ENCODE measurements at places on chromosomes 16 and 17.

GRCh38 chr17:73378974-73379470 lies 67.2 kb upstream of the CDC42EP4 start:
- DNase-seq, result no peak

DNA sequence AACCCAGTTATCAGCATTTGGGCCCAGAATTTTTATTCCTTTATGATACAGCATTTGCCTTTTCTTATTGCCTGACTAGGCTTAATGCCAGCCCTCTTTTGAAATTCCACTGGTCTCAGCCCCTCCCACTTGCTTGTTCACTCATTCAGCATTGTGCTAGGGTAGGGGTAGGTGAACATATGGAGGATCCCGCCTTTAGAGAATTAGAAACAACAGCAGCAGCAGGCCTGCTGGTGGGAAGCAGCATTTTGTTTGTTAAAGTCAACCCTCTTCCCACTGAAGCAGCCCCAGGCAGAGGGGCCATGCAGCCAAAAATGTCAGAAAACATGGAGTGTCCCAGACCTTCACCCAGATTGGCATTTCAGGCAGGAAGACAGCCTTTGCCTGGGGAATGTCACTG lies 1355.2 kb downstream of the CDH8 start:
- DNase-seq, result no peak

GRCh38 chr16:80570106-80570478 lies 29.3 kb downstream of the DYNLRB2 start:
- no peak for DNase-seq

DNA sequence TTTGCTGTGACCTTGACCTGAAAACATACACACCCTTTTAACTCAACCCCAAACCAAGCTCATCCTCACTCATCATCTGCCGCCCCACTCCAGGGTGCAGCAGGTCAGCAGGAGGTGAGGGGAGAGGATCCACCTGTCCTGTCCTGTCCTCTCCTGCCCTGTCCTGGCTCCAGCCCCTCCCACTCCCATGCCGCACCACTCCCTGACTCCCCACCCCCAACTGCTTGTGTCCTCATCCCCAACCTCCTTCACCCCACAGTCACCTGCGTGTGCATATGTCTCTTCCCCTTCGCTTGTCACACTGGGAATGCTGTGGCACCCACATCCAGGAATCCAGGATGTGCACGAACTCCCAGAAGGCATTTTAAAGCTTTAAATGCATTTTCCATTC lies 15.6 kb downstream of the NGFR start:
- no peak for DNase-seq

GRCh38 chr17:57379237-57379894 lies 123.0 kb downstream of the MSI2 start:
- DNase-seq, result no peak

DNA sequence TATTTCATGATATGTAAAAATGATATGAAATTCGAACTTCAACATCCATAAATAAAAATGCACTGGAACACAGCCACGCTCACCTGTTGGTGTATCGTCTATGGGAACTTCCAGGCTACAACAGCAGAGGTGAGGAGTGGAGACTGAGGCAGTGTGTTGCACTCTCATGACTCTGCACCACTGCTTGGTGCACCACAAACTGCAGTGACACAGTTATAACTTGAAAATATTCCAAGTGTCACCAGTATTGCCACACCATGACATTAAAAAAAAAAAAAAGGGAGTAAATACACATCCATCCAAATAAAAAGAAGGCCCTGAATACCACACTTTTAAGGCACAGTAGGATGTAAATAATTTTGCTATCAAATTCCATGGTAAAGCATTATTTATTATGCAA lies 34.4 kb downstream of the GNA13 start:
- DNase-seq, result no peak

- DNase-seq, result no peak
Measured at GRCh38 chr17:35605678-35606077, 18.6 kb downstream of the AP2B1 start.

- DNase-seq, result no peak
Measured at GRCh38 chr17:74008196-74008595, 195.3 kb upstream of the RPL38 start.

DNA sequence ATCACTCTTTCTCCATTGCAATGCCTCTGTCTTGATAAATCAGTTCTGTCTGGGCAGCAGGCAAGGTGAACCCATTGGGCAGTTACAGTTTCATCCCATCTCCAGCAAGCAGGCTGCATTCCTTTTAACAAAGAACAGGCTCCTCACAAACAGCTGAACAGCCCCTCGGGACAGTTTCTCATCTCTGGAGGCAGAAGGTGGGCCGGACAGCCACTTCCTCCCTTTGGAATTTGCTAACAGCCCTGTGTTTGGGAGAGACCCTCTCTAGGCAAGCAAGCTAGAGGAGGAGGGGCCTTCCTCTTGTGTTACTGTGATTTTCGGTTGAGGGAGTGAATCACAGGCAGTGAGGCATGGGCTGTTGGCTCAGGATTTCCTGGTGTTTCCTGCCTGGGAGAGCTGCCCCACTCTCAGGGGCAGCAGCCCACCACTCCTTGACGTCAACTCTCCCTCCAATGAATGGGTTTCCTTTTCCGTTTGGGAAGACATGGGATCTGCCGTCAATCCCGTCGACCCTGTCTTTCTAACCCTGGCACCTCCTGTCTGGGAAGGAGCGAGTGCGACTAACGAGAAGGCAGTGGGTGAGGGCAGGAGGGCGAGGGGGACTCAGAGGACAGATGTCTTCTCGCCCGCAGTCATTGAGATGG lies 3.7 kb upstream of the PGS1 start:
- DNase-seq, result no peak

DNA sequence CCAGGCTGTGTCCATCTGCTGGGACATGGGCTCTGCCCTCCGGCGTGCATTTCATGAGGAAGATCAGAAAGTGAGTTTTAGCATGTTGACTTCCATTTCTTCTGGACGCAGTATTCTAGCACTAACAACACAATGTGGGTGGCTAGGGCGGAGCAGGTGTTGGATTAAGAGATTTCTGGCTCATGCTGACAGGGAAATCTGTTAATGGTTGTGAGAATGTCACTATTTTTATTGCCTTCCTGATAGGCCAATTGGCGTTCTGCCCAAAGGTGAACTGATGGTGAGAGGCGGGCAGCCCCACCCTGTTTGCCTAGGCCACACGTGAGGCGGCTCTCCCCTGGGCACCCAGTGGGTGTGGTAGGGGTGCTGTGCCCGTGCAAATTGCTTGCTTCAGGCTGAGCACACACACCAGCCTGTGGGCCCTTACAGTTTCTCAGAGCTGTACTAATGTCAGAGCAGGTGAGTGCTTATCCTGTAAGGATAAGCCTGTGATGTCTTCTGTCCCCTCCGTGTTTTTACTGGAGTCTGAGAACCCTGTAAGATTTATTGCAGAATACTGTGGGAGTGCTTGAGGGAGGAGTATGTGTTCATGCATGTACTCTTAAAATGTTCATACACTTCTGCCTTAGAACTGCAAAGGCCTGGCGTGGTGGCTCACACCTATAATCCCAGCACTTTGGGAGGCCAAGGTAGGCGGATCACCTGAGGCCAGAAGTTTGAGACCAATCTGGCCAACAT lies 30.9 kb downstream of the PGS1 start:
- no peak for DNase-seq

- DNase-seq, result no peak
Measured at GRCh38 chr16:29916979-29917378, 9.0 kb downstream of the KCTD13 start.

DNA sequence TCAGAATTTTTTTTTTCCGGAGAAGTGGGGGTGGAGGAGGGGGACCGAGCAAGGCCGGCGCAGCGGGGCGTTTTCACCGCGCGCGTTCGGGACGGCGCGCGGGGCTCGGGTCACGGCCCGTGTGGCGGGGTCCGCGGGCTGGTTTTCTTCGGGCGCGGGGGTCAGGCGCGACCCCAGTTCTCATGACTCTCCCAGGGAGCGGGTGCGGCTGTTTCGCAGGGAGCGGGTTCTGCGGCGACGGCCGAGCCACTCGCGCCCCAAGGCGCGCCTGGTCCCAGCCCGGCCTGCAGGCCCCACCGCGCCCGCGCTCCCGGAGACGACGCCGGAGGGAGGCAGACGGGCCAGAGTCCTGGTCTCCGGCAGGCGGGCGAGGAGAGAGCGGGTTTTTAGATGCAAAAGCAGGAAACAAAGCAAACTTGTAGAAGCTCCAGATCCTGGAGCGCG lies 1.0 kb downstream of the BAHCC1 start:
- DNase-seq, result peak; percentile 67

GRCh38 chr17:29138184-29138955 lies 41.8 kb downstream of the MYO18A start:
- DNase-seq, result peak; percentile 34

DNA sequence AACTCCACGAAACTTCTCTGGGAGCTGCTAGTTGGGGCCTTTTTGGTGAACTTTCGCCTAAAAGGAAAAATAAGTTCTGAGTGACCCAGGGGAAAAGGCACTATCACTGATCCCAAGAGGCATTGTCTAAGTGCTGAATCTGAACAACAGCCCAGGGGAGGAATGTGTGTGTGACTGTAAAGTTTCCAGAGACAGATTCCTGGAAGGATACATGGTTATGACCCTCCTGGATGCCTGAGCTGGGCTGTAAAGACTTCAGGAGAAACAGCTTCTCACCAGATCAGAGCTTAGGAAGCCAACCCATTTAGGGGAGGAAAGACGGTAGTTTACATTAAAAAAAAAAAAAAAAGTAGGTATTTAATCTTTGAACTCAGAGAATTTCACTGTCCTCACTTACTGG lies 20.2 kb downstream of the HIGD1B start:
- DNase-seq, result no peak

- DNase-seq, result no peak
Measured at GRCh38 chr17:40176754-40177110, 538 bp upstream of the RAPGEFL1 start.

GRCh38 chr16:88069397-88070168 lies 118.3 kb downstream of the BANP start:
- DNase-seq, result no peak

DNA sequence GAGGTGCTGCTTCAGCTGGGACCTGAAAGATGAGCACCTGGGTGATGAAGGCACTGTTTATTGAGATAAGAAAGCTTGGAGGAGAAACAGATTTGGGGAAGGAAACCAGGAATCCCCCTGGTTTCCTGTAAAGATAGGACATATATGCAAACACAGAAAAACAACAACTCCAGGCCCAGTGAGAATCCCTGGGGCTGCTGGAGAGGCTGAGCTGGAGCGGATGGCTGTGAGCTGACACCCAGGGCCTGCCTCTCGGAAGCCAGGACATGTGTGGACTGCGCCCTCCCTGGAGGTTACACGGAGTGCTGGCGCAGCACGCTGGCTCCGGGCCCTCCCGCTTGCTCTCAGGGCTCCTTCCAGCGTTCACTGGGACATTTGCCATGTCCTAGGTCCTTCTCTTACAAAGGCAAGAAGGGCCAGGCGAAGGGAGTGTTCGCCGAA lies 57.5 kb downstream of the CYB5B start:
- peak; percentile 54 for DNase-seq
